ENCODE measurements at places on chromosomes 2 and 18.

DNA sequence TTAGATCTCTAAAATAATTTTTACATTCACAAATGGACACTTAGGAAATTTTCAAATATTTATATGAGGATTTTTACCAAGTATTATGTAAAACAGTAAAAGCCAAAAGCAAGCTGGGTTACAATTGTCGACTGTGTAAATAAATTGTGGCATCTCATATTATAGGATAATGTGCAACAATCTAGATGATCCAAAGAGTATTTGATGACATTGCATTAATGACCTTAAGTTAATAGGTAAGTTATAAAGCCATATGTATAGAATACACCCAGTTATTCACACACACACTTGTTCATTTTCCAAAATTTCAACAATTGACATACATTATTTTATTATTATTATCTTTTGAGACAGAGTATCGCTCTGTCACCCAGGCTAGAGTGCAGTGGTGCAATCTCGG is 69.3 kb downstream of the ATP8B1 start:
- DNase-seq: no peak

DNA sequence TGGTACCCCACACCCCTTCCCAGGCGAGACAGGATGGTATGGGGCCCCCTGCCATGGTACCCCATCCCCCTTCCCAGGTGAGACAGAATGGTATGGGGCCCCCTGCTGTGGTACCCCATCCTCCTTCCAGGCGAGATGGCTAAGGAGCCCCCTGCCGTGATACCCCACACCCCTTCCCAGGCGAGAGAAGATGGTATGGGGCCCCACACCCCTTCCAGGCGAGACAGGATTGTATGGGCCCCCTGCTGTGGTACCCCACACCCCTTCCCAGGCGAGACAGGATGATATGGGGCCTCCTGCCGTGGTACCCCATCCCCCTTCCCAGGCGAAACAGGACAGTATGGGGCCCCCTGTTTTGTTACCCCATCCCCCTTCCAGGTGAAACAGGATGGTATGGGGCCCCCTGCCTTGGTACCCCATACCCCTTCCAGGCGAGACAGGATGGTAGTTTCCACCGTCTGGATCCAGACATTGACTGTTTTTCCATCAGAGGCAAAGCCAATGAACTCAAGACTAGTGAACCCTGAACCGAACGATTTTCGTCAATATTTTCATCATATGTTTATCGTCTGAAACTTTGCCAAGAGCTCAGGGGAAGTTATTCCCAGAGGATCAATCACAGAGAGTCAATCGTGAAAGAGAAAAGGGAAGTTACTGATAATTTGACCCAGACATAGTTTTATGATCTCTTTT is 75.0 kb downstream of the MYCN start:
- no peak for DNase-seq

DNA sequence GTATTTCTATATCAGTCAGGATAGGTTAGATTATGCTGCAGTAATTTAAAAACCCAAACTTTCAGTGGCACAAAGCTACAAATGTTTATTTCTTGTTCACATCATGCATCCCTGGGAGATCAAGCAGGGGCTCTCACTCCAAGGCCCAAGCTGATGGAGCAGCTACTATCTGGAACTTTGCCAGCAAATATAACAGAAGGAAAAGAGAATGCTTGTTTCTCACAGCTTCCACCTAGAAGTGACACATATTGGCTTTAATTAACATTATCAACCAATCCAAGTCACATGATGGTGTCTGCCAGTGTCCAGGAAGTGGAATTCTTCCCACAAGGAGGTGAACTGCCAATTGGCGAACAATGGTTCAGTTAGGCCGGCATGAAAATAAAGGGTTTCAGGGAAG is 306.9 kb downstream of the BCL11A start:
- no peak for DNase-seq

- no peak for DNase-seq
Measured at GRCh38 chr2:131431336-131431735, 44.6 kb upstream of the TUBA3D start.

DNA sequence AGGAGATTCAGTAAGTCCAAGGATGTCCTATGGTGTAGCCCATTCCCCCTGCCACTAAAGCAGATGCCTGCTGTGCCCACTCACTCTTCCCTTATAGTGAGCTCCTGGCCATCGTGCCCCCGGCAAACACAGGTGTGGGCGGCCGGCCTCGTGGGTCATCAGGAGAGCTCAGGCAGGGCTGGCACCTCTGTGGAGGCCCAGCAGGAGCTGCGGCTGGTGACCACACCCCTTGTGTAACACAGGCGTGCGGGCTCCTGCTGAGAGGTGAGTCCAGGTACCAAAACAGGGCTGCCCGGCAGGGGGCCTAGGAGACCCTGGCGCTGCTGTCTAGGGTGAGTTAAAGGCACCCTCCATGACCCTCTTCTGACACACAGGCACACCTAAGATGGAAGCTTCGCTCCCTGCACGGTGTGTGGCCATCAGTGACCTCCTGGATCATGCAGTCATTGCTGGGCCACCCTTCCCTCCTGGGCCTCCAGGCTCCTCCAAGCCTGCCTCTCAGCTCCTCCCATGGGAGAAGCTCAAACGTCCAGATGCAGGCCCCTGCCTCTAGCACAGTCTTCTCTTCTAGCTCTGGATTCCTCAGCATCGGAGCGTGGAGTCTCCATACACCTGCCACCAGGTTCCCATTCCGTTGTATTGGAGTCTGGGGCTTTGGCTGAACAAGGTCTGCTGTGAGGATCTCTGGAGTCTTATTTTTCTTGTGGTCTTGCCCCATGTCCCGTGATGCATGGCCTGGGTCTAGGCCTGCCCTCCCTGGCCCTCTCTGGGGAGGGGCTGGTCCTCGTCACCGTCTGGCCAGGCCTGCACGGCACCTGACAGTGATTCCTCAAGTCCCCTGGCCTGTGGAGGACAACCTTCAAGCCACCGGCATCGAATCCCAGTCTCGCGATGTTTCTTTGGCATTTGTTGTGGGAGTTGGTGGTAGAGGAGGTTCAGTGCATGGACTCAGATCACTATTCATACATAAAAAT is 246.9 kb downstream of the ACKR3 start:
- no peak for DNase-seq

DNA sequence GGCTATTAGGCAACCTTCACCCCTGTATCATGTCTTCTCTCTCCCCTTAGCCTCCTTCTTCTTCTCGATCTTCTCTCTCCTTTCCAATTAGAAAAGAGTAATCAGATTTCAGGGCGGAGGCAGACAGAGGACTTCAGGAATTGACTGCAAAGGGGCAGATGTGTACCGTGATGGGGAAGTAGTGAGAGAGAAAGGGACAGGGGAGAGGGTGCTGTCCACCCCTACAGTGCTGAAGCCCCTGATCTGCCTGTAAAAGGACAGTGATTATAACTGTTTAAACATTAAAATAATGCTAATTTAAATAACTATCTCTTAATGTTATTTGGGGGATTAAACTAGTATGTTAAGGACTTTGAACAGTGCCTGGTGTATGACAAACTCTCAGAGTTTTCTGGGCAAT is 178.5 kb downstream of the ACTR3 start:
- DNase-seq: no peak

GRCh38 chr18:9741793-9742523 is 33.9 kb downstream of the RAB31 start:
- DNase-seq: no peak

DNA sequence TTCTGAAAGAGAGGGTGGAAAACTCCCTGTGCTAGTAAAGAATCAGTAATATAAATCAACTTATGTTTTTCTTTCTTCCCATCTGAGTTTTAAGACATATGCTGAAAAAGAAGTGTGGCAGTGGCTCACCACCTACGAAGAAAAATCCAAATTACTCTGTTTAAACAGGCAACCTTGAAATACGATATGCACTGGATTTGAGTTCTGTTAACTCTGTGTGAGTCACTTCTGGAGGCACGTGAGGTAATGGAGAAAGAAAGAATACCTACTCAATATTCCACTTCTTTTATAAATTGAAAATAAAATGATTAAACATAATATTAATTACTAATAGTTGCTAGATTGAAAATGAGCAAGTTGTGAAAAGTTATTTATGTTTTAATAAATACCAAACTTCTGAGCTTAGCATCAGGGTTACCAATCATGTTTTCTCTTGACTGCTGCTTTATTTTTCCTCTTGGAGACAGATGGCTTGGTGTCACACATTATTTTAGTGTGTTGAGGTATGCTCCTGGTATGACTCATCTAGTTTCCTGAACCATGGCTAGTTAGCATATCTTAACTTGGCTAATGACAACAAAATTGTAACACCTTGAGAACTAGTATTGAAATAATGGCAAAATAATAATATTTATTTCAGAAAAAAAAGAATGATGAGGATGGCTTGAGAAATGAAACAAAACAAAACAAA is 1705.5 kb upstream of the PIK3C3 start:
- no peak for DNase-seq

DNA sequence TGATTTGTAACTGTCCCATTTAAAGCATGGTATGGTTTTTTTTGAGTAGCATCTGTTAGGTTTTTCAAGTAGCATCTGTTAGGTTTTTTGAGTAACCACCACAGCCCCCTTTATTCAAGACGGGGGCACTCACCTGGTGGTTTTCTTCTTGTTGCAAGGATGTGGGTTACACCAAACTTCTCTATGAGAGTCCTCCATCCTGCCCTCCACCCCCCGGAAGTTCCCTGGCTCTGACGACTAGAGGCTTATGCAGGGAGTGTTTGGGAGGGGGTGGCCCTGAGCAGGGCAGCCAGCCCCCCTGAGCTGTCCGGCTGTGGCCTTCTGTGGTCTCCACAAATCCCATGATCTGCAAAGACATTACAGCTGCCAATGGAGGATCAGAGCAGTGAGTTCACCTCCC is 39.3 kb downstream of the MTCL1 start:
- DNase-seq: no peak

GRCh38 chr2:138103156-138103555 is 138.9 kb downstream of the HNMT start:
- no peak for DNase-seq

- no peak for DNase-seq
Measured at GRCh38 chr2:170465241-170465640, 249.9 kb upstream of the SP5 start.

DNA sequence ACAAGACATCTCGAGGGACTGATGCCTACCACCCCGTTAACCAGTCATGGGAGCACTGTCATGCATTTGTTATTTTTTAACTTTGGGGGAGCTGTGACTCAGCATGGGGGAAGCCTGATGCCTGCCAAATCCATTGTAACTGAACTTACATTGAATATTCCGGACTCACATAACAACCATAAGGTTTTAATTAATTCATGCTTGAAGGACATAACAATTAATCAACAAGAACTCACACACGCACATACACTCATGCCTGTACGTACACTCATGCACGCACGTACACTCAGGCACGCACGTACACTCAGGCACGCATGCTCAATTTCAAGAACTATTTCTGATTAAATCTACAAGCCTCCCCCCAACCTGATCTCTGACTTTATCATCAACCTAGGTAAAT is 1639.1 kb downstream of the SUCLG1 start:
- no peak for DNase-seq

DNA sequence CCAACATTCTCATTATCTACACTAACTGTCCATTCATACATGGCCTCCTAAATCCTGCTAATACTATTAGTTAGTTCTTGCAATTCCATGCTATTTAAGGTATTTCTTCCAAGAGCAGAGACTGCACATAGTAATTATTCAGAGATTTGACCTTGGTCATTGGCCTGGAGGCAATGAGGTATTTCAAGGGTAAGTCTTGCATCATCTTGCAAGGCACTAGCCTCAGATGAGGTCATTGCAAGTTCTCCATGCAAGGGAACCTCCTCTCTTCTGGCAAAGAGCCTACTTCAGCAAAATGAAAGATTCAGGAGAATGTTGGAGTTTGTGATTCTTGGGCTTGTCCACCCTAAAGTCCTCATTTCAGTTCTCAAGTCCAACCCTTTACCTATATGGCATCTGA is 48.5 kb upstream of the IKZF2 start:
- DNase-seq: no peak

- no peak for DNase-seq
Measured at GRCh38 chr2:215293879-215294278, 18.0 kb upstream of the ATIC start.

- no peak for DNase-seq
Measured at GRCh38 chr2:8858910-8859309, 21.5 kb upstream of the KIDINS220 start.

DNA sequence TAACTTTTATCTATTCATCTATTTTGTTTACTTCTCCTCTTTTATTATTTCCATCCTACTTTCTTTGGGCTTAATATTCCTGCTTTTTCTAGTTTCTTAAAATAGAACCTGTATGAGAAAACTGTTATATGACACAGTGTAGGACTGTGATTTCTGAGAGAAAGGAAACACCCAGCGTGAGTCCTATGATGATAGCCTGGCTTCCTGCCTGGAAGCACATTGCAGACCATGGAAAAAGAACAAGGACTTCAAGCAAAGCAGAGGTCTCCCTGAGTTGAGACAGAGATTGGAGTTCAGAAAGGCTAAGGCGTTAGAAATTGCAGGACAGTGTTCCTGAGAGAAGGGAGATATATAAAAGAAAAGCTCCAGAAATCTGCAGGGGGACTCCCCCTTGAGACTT is 7.8 kb downstream of the RBM44 start:
- DNase-seq: no peak

- DNase-seq: no peak
Measured at GRCh38 chr2:57515366-57515765, 531.2 kb upstream of the VRK2 start.

DNA sequence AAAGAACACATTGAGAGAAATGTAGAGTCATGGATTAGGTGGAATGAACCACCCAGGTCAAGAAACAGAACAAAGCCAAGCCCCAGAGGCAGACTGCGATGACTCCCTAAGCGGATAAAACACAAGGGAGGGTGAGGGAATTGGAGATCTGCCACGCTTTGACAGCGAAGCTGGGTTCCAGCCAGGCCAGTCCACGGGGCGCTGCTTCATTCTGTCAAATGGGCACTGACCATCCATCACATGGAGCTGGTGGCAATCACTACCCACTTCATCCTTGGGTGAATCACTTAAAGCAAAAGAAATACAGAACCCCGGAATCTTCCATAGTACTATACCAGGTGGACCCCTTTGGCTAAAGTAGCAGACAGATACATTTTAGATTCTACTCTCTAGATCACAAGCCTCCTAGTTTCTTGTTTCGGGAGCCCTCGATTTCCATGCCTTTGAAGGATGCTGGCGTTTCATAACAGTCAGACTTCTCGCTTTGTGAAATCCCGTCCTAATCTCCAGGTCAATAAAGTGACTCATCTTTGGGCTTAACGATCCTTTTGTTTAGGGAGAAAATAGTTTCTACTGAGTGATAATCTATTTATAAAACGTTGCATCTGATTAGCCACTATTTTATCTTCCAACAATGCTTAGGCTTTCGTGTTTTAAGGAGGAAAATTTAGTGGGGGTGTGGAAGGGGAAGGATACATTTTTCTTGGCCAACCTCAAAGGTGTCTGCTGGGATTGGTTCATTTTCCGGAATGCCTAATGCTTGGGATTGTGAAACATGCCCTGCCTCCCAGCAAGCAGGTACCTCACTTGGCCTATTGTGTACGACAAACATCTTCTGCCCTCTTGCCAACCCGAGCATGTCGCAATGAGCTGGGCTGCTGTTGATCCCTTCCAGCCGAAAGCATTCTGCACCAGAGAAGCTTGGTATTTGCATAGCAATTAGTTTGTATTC is 44.1 kb upstream of the HDAC4 start:
- no peak for DNase-seq

Measured in stimulated activated CD4-positive, alpha-beta T cell treated with anti-CD3 and anti-CD28 coated beads, Interleukin-2, amount 100 ng/mL, for 24 hours (primary cell).